ENCODE measurements at places on chromosomes 7 and 10.
A peak's percentile ranks its signal among the peaks of the same experiment; 100 is the strongest.

GRCh38 chr7:38830826-38831225 is 78.2 kb downstream of the VPS41 start:
- no peak for DNase-seq

- DNase-seq = peak; percentile 73
Observed at GRCh38 chr7:151168003-151168786, 701 bp upstream of the GBX1 start.

- DNase-seq = no peak
Observed at GRCh38 chr10:85977642-85978041, 389.0 kb downstream of the GRID1 start.

DNA sequence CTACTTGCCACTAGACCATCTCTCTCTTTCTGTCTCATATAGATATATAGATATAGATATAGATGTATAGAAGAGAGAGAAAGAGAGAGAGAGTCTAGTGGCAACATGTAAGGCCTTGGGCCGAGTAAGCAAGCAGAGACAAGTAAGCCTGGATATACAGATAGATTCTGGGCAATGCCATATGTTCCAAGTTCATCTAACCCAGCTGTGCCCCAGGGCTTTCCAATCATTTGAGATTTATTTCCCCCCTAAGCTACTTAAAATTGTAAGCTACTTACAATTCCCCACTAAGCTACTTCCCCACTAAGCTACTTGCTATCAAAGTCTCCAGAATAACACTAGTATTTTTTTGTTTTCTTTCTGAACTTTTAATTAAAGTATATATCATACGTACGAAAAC is 1094.1 kb downstream of the DNAJB9 start:
- DNase-seq = no peak

GRCh38 chr7:106767498-106768323 is 97.4 kb upstream of the PIK3CG start:
- no peak for DNase-seq

DNA sequence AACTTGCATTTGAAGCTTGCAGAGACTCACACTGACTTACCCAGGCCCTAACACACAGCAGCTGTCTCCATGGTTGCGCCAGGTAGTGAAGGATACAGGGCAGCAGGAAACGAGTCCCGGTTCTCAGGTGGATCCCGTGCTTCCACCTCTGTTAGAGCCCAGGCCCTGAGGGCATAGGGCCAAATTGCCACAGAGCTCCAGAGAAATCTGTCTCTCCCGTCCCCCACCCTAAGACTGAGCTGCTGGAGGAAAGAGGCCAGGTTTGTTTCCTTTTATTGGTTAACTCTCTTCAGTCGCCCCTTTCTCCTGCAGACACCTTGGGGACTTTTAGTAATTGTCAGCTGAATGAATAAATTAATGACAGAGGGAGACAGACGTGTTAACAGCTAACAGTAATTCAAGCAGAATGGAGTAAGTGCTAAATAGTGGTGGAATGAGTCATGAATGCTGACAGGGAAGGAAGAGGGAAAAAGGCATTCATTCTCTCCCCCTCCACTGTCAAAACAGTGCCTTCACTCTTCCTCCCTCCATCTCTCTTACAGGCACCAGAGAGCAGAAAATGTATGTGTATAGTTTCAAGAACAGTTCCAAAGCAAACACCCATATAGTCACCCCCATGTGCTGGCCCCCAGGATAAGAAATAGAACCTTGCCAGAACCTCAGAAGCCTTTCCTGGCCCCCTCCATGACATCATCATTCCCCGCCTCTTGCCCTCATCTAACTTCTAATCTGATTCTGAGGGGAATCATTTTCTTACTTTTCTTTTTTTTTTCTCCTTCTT is 16.8 kb upstream of the DLG5 start:
- no peak for DNase-seq
